HTR-8/SVneo (cell line): ENCODE measurements at places on chromosomes 6 and 20.

DNA sequence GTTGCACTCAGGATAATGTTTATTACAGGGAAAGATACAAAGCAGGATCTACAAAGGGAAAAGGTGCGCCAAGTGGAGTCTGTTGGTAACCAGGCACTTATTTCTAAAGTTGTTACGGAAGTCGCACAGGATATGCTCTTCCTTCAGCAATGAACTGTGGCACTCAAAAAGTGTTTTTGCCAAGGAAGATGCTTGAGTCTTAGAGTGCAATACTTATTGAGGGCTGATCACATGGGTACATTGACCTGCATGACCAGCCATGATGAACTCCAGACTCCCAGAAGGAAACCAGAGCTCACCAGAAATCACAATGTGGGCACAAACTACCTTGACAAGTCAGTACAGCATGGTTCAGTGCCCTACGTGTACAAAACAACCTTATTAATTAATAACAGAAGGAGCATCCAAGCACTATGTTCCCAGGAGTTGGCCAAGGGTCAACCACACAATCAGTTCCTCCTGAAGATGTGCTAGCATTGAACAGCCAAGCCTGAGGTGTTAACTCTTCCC, 270.7 kb upstream of the TFAP2D start:
- DNase-seq: no peak

GRCh38 chr20:57476084-57476526, 48.8 kb downstream of the CTCFL start:
- no peak for DNase-seq

GRCh38 chr6:7058250-7058923, 49.4 kb upstream of the RREB1 start:
- DNase-seq: peak; percentile 89

DNA sequence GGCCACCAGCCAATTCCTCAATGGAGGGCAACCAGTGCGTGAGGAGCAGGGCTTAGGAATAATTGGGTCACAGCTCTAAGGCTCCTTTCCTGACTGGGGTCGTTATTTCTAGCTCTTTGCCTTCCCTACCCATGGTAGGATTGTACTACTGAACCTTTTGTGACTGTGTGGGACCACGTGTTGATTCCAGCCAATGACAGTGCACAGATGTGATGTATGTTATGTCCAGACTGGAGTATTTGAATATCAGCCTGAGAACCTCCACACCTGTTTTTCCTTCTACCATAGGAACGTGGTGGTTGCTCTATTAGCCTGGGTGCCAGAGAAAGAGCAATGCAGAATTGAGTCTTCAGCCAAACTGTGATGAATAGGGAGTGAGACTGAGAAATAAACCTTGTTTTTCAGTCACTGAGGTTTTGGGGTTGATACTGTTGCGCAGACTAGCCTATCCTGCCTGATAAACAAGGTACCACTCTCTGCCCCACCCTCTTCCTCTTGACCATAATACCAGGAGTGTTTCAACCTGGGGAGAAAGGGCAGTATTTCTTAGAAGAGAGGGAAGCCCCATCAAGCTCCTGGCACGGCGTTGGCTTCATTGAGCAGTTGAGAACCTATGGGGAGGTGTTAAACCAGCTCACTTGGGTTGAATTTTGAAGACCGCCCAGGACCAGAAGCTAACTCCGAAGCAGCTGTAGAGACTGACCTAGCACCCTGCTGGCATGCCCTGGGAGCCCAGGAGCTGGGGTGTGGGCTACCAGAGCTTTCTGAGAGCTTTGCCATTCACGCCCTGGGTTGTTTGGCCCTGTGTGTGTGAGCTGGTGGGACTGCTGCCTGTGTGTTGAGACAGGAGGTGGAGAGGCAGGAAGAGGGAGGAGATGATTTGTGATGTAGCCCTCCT, 105.5 kb upstream of the BACH2 start:
- DNase-seq: peak; percentile 31

DNA sequence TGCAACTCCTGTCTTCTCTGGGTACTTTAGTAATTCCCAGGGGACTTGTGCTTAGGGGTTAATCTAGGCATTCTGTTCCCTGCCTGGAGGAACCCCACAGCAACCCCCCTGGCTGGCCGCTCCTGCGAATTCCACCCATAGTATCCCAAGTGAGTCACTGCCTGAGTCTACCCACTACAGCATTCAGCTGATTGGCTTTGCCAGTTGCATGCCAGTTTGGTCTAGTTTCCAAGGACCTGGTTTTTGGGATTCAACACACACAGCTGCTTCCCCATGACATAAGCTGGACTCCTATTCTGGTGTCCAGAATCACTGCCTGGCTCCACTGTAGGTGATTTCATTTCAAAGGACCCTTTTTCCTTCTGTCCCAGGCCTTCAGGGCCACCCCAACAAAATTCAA, 40.3 kb downstream of the PLCG1 start:
- DNase-seq: peak; percentile 91

GRCh38 chr6:143637691-143638090, 40.1 kb upstream of the PHACTR2 start:
- no peak for DNase-seq

DNA sequence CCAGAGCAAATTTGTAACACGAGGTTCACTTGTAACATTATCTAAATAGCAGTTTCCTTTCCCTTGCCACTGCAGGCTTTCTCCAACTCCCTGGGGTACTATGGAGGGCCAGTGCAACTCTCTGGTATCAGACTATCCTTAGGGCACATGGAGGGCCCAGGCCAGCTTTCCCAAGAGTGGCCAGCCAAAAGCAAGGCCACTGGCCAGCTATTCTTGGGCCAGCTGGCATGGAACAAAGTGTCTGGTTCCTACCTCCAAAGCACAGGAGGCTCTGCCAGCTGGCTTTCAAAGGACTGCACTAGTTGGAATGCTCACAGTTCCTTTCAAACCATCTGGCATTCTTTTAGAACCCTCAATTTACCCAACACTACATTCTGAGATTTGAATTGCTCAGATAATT, 8.7 kb downstream of the RNF24 start:
- DNase-seq: no peak

GRCh38 chr6:37155394-37156312, 14.3 kb upstream of the PIM1 start:
- no peak for DNase-seq

- no peak for DNase-seq
Observed at GRCh38 chr6:156420172-156420993, 356.8 kb upstream of the ARID1B start.

DNA sequence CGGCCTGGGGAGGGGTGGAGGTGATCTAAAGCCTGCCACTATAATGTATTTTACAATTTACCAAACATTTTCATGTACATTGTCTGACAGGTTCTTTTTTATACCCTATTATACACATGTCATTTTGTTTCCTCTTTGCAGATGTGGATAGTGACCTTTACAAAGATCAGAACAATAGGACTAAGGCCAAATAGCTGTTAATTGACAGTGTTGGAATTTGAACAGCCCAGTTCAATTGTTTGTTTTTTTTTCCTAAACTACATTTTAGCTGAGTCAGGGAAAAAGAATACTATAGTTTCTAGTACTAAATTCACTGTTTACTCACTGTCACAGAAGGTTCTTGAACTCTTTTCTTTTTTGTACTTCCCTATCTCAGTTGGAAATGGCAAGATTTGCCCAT, 40.2 kb downstream of the PGM3 start:
- DNase-seq: no peak

DNA sequence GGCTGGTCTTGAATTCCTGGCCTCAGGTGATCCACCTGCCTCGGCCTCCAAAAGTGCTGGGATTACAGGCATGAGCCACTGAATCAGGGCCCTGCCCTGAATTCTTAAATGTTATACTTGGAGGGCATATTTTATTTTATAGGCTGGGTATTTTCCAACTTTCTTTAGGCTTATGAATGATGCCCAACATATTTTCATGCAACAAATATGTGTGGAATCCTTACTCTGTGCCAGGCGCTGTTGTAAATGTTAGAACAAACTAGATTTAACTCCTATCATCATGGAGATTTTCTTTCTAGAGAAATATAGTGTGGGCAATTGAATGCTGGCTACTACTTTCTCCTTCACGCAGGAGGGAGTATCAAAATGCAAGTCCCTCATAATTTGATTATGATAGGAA, 71.2 kb downstream of the SAMD5 start:
- DNase-seq: no peak
